Natural killer cell (primary cell): ENCODE measurements at places on chromosomes 3 and 15.

GRCh38 chr3:197494366-197495058 is 61.3 kb downstream of the BDH1 start:
- DNase-seq = no peak

- no peak for DNase-seq
Observed at GRCh38 chr15:77563623-77564156, 69.0 kb downstream of the LINGO1 start.

DNA sequence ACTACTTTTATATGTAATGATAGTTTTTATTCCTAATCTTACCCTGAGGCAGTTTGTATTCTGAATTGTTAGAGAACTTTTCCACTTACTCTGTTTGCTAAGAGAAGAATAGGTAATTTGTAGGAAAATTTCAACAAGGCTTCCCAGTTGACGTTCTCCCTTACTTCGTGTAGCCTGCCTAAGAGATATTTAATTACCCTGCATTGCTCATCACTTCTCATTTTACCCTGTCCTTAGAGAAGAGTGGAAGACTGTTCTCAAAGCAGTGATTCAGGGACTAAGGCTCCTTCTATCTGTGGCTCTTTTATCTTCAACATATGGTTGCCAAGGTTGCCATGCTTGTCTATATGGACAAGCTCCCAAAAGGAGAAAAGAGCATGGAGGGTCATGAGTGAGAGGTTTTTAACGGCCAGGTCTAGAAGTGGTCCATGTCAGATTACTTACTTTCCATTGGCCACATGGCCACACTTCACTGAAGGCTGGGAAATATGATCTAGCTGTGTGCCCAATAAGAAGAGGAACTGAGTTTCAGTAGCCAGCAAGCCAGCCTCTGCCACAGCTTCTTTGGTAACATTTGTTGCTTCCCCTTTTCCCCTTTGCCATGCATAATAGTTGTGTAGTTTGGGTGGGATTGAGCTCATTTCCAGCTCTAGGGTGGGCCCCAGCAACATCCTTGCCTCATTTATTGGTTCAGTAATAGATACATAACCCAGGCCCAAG is 22.1 kb downstream of the PDE8A start:
- no peak for DNase-seq

DNA sequence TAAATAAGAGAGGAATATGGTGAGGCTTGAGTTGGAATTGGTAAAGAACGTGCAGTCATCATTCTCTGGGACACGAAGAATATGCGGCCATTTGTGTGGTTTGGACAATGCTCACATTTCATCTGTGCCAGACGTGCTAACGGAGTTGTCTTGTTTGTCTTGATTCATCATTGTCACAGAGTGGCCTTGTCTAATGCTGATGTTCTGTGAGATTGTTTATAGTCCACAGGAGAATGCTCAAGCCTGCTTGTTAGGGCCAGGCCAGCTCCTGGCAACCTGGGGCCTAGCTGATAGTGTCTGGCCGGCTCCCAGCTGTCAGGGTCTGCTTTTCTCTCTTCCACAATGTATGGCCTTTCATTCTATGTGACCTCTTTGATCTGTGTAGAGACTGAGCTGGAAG is 384.7 kb downstream of the EDEM1 start:
- no peak for DNase-seq

- no peak for DNase-seq
Observed at GRCh38 chr15:73678498-73678897, 5.7 kb upstream of the CD276 start.

DNA sequence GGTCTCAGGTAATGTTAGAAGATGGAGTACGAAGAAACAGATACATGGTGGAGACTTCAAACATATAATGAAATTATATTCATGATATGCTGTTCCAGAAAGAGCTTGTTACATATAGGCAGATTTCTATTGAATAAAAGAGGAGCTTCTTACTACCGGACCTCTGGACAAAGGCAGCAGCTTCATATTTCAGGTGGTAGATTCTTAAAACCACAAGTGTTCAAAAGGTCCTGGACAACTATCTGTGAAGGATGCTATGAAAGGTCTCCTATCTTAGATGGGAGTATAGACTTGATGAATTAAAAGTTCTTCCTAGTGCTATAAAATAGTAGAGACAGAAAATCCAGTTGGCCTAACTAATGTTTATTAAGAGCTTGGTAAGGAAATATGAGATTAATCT is 43.2 kb downstream of the MYLK start:
- no peak for DNase-seq

- no peak for DNase-seq
Observed at GRCh38 chr3:138642226-138642926, 33.8 kb downstream of the FAIM start.

- no peak for DNase-seq
Observed at GRCh38 chr3:30576946-30577345, 29.5 kb upstream of the TGFBR2 start.

DNA sequence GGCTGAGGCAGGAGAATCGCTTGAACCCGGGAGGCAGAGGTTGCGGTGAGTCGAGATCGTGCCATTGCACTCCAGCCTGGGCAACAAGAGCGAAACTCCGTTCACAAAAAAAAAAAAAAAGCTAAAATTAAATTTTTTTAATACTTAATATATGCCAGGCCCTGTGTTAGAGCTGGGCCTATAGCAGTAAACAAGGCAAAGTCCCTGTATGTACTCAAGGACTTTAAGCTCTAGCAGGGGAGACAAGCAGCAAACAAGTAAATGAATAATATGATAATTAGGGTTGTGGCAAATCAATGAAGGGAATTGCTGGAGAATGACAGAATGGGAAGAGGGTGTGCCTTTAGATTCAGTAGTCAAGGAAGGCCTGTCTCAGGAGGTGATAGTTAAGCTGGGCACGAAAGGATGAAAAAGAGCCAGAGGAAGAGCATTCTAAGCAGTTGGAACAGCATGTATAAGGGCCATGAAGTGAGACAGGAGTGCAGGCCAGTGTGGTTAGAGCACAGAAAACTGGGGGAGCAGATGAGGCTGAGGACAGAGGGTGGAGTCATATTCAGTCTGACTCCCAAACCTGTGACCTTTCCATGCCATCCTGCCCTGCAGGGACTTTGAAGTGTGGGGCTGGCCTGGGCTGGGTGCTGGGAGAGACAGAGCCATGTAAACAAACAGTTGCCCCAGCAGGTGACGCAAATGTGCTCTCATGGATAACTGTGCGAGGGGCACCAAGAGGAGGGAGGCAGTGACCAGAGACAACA is 6.6 kb upstream of the RAF1 start:
- no peak for DNase-seq

- no peak for DNase-seq
Observed at GRCh38 chr3:16864610-16865313, 20.0 kb upstream of the PLCL2 start.

GRCh38 chr15:28979208-28979841 is 93.6 kb downstream of the APBA2 start:
- DNase-seq = no peak

- no peak for DNase-seq
Observed at GRCh38 chr3:46908986-46909534, 31.5 kb downstream of the PTH1R start.

DNA sequence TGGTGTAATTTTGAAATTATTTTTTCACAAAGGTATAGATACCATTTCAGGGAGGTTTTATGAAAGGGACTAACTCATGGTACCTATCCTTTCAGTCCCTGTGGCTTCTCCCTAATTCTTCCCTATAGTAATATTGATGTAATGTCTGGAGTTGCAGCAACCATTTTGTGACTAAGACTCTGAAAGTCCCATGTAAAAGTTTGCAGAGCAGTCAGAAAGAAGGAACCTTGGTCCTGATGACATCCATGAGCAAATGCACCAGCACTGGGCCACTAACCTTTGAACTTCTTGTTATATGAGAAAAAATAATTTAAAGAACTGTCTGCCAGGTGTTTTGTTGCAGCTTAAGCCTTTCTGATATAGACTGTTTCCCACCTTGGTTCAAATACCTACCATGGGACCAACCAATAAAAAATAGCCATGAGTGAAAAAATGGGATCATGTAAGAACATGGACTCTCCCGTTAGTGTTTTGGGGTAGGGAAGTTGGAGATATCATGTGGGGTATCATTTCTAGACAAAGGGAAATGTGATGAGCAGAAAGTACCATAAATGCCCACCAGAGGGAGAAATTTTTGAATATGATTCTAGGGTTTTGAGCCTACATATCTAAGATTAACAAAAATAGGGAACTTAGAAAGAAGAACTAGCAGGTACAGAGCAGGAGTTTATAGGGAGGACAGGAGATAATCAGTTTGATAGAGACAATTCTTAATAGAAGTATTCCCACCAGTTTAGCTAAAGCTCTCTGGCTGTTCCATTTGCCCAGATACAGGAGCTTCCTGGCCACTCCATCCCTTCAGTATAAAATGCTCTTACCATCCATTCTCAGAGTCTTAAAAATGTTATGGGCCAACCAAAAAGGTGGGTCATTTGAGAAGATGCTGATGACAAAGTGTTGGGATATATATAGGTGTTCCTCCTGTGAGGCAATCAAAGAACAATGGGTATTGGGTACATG is 3.4 kb upstream of the CPOX start:
- peak; percentile 70 for DNase-seq

DNA sequence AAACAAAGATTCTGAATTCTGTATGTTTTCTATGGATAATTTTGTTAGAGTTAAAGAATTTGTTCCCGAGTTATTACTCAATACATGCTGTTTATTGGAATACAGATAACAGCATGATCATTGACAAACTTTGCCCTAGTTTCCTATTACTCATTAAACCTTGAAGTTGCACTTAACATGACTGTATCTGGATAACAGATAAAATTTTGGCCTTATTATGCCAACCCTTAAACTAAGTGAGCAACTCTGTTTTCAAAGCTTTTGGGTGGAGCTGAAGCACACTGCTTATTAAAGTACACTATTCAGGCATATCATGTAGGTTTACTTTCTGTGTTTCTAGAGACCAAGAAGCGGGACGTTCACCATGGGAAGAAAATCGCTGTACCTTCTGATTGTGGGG is at the start of gene AADAC:
TSS of gene AADAC (plus strand) at position 318 of the 400 bp plus-strand sequence. CDS start at position 365, 47 bp downstream.
- DNase-seq = no peak

GRCh38 chr3:96959901-96960641 is 145.7 kb downstream of the EPHA6 start:
- DNase-seq = no peak

DNA sequence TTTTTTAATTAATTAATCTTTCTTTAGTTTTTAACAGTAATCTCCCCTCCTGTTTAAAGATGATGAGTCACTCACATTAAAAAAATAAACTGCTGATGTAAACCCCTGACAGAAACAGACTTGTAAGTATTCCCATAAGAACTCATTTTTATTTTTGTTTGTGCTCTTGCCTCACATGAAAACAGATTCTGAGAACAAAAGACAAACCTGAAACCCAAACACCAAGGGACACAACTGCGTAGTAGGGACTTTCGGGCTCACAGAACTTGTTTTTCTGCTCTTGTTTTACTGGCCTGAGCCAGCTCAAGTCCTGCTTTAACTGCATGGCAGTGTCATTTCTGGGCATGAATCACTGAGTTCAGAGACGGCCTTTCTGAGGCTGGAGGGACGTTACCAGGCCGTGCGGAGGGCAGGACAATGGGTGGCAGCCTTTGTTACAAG is 600.8 kb downstream of the FOXP1 start:
- no peak for DNase-seq

DNA sequence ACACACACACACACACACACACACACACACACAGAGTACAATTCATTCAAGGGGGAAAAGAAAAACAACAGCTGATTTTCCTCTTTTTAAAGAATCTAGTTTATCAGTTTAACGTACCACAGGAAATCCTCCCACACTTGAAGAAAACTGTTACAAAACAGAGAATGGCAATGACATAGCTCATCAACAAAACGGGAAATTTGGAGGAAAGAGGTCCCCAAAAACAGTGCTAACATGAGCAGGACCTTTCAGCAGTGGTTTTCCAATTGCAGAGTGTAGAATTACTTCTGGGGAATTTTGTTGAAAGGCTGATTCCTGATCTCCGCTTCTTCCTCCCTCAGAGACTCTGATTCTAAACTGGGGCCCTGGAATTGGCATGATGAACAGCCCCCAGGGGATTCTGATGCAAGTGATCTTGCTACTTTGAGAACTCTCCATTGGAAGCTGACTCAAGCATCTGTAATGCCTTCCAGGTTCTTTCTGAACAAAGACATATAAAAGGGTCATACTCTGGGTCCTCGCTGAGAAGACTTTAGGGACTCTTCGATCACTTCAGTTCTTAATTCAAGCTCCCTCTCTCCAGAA is 442.6 kb upstream of the PROK2 start:
- DNase-seq = no peak

DNA sequence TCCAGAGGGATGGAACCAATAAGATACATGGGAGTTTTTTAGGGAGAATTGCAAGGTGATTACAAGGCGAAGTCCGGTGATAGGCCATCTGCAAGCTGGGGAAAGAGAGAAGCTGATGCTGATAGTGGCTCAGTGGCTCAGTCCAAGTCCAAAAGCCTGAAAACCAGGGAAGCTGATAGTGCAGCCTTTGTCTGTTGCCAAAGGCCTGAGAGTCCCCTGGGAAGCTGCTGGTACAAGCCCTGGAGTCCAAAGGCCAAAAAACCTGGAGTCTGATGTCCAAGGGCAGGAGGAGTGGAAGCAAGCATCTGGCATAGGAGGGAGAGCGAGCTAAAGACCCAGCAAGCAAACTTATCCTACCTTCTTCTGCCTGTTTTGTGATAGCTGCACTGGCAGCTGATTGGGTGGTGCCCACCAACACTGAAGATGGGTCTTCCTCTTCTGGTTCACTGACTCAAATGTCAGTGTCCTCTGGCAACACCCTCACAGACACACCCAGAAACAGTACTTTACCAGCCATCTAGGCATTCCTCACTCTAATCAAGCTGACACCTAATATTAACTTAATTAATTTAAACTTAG is 16.7 kb downstream of the TFG start:
- DNase-seq = no peak

DNA sequence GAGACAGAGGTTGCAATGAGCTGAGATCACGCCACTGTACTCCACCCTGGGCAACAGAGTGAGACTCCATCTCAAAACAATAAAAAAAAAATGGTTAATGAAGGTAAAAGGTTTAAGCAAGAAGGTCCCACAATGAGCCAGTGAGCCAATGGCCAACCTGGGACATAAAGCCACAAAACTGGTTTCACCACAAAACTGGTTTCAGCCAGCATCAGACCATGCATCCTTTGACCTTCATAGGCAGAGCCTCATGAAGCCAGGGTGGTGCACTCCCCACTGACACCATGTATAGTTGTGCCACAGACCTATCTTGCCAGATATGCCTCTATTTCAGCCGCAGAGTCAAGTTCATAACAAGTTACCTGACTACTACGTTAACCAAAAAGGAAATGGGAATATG is 41.9 kb downstream of the SCAP start:
- no peak for DNase-seq

DNA sequence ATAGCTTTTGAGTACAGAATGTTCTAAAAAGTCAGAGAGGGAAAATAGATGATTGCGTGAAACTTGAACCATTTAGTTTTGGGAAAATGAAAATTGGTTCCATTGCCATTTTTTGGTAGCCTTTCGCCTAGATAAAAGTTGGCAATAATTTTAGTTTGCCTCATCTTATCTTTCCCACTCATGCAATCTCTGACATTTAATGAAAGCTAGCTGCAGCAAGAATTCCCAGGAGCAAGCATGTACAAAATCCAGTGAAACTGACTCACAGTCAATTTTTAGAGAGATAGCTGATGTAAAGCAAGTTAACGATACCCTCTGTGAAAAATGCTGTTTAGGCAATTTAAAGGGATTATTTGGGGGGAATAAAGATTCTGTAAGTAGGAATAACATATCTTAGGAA is 797.4 kb downstream of the GRM7 start:
- no peak for DNase-seq

GRCh38 chr15:72793766-72794660 is 10.5 kb upstream of the ADPGK start:
- DNase-seq = no peak
